ENCODE measurements at places on chromosomes 3 and 15. TPM values are rescaled to one million over a fixed set of nuclear protein-coding genes. Genes with fewer than 3 reads are reported as not detected.

DNA sequence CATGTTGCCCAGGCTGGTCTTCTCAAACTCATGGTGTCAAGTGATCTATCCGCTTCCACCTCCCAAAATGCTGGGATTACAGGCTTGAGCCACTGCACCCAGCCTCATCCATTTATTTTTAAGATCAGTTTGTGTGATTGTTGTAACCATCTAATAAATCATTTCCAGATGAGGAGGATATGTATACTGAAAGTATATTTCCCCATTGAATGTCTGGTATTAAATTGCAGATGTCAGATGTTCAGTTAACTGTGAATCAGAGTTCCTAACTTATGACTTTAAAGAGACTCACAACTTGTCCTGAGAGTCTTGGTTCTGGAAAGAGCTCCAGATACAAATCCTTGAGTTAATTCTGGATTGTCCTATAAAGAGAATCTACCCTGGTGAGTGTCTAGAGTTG lies 62.4 kb downstream of the TRIM71 start:
- no peaks in the 10 kb centered on the region for H3K27me3 ChIP-seq
- H3K27ac ChIP-seq = no peak overlapping the region
- no peak for DNase-seq
- no peak overlapping the region for H3K4me3 ChIP-seq

GRCh38 chr3:187994221-187995042 lies 159.5 kb upstream of the LPP start:
- no peak overlapping the region for H3K27ac ChIP-seq
- H3K4me1 ChIP-seq = 0 out of 2 replicates have a peak, but pooled peaks cover 8% of the 10 kb centered on the region
- no peak overlapping the region for H3K4me3 ChIP-seq

Gene FGF12
- total RNA-seq = 10.9 TPM

Gene RHOV
- 4.1 TPM for total RNA-seq

GRCh38 chr15:50702762-50703334 lies 16.3 kb upstream of the TRPM7 start:
- H3K27me3 ChIP-seq = no peaks in the 10 kb centered on the region
- no peaks in the 10 kb centered on the region for H3K36me3 ChIP-seq
- no peak for DNase-seq
- H3K4me1 ChIP-seq = no peaks in the 10 kb centered on the region
- H3K27ac ChIP-seq = no peak overlapping the region

GRCh38 chr3:31937225-31937624 lies 43.8 kb downstream of the OSBPL10 start:
- no peak for DNase-seq
- H3K4me1 ChIP-seq = peaks cover 6% of the 10 kb centered on the region
- H3K27ac ChIP-seq = no peak overlapping the region
- no peaks in the 10 kb centered on the region for H3K27me3 ChIP-seq

All from PC-9 (cell line).